CD4-positive, alpha-beta T cell treated with Interleukin-6 at 100 ng/mL for 8 hours (primary cell): ENCODE measurements at places on chromosomes 6 and 20.

- DNase-seq: no peak
Observed at GRCh38 chr6:36679043-36679833, 724 bp downstream of the CDKN1A start.

- no peak for DNase-seq
Observed at GRCh38 chr6:6697620-6698019, 109.1 kb downstream of the LY86 start.

GRCh38 chr6:166520905-166521834 lies 65.3 kb downstream of the RAMACL start:
- DNase-seq: no peak

DNA sequence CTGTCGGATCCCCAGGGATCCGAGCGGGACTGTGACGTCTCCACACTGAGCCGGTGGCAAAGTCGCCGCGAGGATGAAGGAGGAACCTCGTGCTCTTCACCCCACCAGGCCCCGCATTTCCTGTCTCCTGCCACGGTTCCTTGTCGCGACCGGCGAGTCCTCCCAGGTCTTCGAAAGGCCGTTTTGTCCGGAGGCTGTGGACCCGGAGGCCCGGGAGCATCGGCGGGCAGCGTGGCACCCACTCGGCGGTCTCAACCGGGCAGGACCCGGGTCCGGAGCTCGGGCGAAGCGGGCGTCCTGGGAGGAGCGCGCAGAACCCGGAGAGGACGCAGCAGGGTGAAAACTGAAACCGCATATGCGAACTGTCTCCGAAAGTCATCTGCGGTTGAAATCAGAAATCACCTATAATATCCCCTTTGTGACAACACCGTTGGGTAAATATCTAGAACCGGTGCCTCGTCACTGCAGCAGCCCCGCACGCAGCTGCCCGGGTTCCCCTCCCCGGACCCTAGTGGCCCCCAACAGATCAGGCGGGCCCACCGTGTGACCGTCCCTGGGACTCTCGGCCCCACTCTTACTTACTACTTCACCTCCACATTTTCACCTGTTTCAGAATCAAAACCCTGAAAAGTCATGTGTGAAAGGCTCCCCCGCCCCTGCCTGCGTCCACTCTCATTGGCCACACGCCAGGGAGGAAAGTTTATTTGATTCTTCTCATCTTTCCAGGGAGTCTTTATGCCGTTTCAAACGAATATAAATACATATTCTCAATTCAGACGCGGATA lies 3.1 kb upstream of the ULBP2 start:
- peak; percentile 24 for DNase-seq

- no peak for DNase-seq
Observed at GRCh38 chr6:137846772-137847313, 20.2 kb upstream of the TNFAIP3 start.

DNA sequence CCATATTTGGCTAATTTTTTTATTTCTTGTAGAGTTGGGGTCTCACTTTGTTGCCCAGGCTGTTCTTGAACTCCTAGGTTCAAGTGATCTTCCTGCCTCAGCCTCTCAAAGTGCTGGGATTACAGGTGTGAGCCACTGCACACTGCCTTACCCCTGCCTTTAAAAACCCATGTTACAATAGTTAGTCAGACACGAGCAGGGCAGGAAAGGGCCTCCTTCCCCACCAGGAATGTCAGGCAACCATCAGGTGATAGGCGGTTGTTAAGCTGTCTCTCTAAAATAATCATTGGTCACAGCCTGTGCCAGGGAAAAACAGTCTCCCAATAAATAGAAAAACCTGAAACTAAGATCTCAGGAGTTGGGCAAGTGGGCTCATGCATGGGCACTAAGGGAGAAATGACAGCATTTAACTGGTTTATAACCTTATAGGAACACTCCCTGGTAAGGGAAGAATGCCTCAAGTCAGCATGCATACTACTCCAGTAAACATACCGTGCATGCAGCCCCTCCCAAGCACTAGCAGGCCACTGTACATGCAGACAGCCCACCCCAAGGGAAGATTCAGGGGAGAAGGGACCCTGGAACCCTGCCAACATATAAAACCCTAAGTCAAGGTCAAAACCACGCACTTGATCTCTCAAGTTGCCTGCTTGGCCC lies 8.4 kb downstream of the OR2H2 start:
- DNase-seq: no peak

GRCh38 chr6:35209622-35210247 lies 4.0 kb upstream of the SCUBE3 start:
- DNase-seq: no peak

- DNase-seq: no peak
Observed at GRCh38 chr20:32606790-32607189, 21.7 kb upstream of the NOL4L start.
